Naive thymus-derived CD4-positive, alpha-beta T cell (primary cell): ENCODE measurements at places on chromosomes 3 and 15. TPM values are rescaled to one million over a fixed set of nuclear protein-coding genes. Genes with fewer than 3 reads are reported as not detected.

The POLQ gene
- total RNA-seq: 0.62 TPM

The DUOXA2 gene
- total RNA-seq: not detected

GRCh38 chr3:29282427-29283230, 1.8 kb downstream of the RBMS3 start:
- no peak for DNase-seq

The VWA5B2 gene
- total RNA-seq: not detected

GRCh38 chr15:88344786-88345185, 88.2 kb upstream of the NTRK3 start:
- no peak for DNase-seq

The OR4F15 gene
- not detected for total RNA-seq

DNA sequence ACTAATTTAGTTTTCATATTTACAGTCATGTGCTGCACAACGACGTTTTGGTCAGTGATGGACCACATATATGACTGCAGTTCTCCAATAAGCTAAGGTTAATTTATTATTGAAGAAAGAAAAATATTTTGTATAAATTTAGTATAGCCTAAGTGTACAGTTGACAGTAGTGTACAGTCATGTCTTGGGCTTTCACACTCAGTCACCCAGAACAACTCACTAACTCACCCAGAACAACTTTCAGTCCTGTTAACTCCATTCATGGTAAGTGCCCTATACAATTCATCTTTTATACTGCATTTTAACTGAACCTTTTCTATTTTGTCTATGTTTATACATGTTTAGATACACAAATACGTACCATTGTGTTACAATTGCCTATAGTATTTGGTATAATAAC, 3.8 kb upstream of the GABRR3 start:
- no peak for DNase-seq

DNA sequence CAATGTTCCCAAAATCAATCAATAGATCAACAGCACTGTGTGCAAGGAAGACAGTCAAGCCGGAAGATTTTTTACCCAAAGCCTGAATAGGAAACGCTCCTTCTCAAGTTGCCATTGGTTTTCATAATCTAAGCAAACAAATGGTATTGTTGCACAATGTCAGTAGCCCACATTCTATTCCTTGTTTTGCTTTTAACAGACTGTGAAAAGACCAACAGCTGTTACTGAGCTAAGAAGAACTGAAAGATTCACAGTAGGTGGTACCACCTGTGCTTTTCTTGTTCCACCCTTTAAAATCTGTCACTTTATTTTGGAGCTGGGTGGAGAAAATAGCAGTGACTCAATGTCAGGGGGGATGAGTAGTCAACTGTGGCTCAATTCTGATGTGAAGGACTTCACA, 357.5 kb upstream of the CADM2 start:
- no peak for DNase-seq

GRCh38 chr3:194137506-194138474, 1.8 kb downstream of the HES1 start:
- peak; percentile 34 for DNase-seq

The KLHL40 gene
- not detected for total RNA-seq

The FANCD2OS gene
- total RNA-seq: not detected

DNA sequence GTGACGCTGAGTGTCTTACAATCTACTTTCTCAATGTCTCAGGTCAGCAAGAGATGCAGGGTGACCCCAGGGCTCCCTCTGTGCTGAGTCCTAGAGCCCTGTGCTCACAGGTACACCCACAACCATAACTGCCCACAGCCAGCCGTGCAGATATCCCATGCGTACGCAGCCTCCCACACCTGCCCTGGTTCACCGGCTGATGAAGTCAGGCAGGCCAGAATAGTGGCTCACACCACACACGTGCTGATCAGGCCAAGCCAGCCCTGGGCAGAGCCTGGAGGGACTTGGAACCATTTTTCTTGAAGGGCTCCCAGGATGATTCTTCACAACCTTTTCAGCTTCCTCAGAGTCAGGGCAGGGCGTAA, 63.6 kb upstream of the RPL32 start:
- DNase-seq: no peak

GRCh38 chr3:24145981-24146822, 201.1 kb downstream of the NR1D2 start:
- no peak for DNase-seq

GRCh38 chr3:136960838-136961836, 3.4 kb downstream of the IL20RB start:
- no peak for DNase-seq

GRCh38 chr3:12334786-12335185, 45.9 kb downstream of the PPARG start:
- DNase-seq: no peak

- DNase-seq: no peak
These were observed 172.2 kb downstream of the GMNC start for GRCh38 chr3:190690246-190690645.

- no peak for DNase-seq
These were observed at the start of gene TM6SF1 for GRCh38 chr15:83106994-83107840. TM6SF1 (plus strand) TSS chr15:83107645; CDS start chr15:83107681, 36 bp downstream.

DNA sequence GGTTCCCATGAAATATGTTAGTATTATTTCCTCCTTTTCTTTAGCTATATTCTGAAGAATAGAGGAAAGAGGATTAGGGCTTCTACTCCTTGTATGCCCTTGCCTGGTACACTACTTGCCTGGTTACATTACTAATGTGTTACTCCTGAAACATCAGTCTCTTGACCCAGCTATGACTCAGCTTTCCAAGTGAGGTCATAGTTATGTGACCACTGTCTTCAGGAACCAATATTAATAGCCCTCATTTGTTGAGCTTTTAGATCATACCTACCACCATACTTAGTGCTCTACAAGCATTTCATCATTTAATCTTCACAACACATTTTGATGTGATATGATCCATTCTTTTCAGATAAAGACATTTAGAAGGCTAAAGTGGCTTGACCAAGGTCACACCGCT, 60.3 kb downstream of the CMSS1 start:
- no peak for DNase-seq

The ERICH6 gene
- 1.4 TPM for total RNA-seq

The TMEM212 gene
- total RNA-seq: not detected

The C3orf49 gene
- not detected for total RNA-seq

DNA sequence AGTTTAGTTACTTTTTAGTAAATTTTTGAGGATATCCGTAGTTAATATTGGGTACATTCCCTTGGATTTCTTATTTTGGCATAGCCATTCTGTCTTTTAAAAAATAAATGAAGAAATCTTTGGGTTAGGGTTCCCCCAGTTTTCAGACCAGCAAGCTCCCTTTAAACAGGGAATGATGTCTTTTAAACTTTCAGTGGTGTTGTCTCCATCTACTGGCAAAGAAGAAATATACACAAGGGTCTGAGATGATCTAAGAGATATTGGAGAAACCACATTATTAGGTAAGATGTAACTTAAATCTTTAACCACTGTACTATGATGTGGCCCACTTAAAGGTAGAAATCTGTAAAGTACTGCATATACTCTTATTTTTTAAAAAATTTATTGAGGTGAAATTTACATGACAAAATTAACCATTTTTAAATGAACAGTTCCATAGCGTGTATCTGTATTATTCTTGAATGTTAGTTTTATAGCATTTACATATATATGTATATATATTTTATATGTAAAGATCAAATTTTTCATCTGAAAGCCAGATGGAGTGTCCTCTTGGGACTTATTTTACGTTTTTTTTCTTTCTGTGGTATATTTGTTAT, 35.1 kb upstream of the EIF3J start:
- DNase-seq: peak; percentile 25

DNA sequence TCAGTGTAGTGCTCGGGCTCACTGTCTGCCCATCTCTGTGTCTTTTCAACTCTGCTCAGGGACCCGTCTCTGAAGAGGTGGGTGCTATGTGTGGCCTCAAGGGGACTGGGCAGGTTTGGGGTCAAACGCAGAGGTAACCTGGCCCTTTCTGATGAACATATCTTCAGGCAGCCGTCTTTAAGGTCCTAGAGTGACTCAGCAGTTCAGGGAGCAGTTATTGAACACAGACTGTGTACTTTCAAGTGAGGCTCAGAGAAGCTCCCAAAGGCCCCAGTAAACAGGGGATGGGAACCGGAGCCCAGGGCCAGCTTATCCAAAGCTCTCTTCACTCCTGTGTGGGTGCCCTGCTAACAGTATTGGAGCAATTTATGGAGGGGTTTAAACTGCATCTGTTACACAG, 73.1 kb downstream of the WDR76 start:
- DNase-seq: no peak

DNA sequence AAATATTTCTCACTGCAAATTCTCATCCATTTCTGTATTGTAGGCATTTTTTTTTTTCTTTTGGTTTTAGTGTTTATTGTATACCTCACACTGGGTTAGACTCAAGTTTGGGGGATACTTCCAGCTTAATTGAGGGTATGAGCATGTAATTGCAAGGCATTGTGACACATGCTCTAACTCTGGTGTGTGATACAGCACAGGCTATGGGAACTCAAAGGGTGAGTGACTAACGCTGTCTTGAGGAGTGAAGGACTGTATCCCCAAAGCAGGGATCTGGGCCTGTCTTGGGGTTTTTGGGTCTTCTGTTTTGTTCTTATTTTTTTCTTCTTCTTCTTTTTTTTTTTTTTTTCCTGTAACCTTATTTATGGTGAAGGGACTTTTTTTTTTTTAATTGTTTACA, 26.9 kb downstream of the MAP2K1 start:
- no peak for DNase-seq

The OGG1 gene
- 42.9 and 43.8 TPM in 2 replicates for total RNA-seq

- no peak for DNase-seq
These were observed 125.8 kb upstream of the TMEM108 start for GRCh38 chr3:132912416-132912753.

DNA sequence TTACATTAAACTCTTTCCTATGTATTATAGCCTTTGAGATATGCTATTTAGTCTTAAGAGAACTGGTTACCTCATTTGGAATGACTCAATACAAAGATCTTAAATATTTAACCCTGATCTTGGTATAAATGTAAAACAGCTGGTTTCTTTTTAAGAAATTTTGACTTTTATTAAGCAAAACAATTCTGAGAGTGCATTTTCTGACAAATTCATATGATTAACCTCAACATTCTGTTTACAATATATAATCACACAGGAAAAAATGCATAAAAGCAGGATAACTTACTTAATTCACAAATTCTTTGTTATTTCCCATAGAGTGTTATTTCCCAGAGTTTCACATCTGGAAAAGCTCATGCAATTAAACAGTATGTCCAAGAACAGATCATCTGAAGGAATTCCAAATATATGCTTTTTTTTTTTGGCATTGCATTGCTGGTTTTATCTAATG, 400.4 kb upstream of the THBS1 start:
- no peak for DNase-seq
